Epithelial cell of proximal tubule (primary cell): ENCODE measurements at places on chromosomes 3 and 15. TPM values are rescaled to one million over a fixed set of nuclear protein-coding genes. Genes with fewer than 3 reads are reported as not detected.

DNA sequence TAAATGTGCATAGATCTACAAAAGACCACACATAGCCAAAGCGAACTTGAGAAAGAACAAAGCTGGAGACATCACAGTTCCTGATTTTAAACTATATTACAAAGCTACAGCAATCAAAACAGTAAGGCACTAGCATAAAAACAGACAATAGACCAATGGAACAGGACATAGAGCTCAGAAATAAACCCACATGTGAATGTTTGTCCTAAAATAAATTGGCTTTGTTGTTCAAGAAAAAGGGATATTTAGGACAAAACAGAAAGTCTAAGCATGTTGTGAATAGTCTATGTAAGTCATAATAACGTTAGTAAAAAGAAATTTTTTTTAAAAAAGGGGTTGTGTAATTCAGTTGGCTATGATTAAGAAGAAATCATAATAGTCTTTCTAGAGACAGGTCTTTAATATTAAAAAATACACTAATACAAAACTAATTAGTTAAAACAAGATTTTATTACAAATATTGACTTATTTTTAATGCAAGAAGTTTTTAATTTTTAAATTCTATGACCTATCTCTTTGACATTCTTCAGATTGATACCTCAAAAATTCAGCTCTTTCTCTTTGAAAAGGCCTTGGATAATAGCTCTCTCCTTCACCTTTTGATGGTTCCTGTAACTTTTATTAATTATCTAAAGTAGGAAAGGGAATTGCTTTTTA is 11.6 kb downstream of the TMEM212 start:
- no peak for DNase-seq

- DNase-seq, result peak; percentile 100
Observed at GRCh38 chr3:54046641-54047214, 75.6 kb upstream of the CACNA2D3 start.

GRCh38 chr15:53472883-53473282 is 286.6 kb downstream of the WDR72 start:
- DNase-seq, result no peak

GRCh38 chr3:9214185-9214584 is 35.3 kb downstream of the SRGAP3 start:
- DNase-seq, result no peak

The C3orf33 gene
- total RNA-seq, result 2.0 and 2.7 TPM in 2 replicates
